ENCODE measurements at places on chromosomes 4 and X. TPM values are rescaled to one million over a fixed set of nuclear protein-coding genes. Genes with fewer than 3 reads are reported as not detected.

GRCh38 chrX:140050906-140051305 lies 85.6 kb upstream of the CXorf66 start:
- no peak for DNase-seq

DNA sequence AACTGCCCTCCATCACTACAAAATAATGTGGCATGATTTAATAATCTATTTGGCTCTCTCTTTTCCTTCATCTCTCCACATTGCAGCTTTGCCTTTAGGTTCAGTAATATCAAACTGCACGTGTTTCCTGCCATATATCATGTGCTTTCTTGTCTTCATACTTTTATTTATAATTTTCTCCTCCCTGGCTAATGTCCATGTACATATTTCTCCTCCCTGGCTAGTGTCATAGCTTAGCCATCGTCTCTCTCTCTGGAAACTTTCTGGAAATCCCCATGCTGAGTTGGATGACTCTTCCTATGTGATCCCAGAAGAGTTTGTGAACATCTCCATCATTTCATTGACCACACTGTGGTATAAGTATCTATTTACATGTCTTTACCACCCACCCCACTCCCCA lies 21.3 kb upstream of the PDGFC start:
- DNase-seq = no peak

DNA sequence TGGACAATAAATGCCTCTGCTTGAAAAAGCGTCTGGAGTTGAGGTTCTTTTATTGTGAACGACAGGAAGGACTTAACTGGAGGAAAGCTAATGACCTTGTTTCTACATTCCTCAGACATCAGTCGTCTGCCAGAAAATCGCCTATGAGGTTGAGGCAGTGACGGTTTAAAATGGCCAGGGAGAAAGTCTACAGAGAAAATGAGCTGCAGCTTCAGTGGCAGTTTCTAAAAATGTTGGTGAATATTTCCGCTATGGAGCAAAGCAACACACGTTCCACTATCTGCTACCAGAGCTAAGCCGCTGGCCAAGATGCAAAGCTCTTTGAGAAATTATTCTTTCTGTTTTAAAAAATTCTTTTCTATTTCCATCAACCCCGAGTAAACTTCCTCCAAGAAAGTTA lies 116.9 kb upstream of the GALNT7 start:
- no peak for DNase-seq

DNA sequence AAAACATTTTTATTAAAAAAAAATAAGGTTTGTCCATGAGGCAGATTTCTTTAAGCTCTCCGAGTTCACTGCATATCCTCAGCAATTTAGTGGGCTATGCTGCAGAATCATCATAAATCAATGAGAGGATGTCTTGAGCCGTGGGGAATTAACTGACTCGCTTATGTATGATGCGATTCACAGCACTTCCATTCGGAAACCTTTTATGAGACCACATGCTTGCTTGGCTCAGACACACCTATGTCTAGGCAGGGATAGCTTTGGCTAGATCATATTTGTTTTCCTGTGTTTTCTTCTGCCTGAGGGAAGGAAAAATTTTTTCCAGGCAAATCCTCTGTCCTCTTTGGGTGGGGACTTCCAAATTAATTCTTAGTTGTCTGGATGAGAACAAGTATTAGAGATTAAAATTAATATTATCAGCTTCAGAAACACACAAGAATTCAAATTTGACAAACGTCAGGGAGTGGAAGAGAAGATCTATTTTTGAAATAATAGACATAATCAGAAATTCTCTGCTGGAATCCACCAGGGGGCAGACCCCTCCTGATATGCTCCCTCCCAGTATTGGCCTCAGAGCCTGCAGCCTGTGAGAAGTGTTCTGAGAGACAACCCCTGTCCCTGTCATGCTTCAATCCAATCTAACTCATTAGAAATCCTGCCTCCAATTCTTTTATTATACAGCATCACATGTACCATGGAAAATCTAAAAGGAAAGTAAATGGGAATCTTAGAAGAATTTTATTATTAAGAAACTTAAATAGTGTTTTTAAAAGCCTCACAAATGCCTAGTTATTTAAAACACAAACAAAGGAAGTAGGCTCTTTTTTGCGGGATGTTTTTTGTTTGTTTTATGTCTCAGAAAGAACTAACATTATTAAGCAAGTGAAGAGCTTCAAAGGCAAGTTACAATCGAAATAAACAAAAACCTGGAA lies 345.1 kb upstream of the TACR3 start:
- DNase-seq = peak; percentile 34

DNA sequence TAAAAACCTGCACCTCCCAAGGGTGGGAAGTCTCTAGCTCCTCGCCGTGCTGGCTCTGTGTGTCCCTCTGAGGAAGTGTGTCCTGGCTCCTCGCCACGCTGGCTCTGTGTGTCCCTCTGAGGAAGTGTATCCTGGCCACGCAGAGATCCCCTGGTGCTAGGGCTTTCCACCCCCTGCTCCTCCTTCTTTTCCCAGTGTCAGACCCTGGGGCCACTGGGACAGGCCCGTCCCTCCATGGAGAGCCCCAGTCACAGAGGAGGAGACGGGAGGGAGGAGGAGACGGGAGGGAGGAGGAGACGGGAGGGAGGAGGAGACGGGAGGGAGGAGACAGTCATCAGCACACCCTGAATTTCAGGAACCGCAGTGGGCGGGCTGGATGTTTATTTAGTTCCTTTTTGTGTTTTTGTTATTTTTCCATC lies 53.8 kb upstream of the HGFAC start:
- DNase-seq = no peak

- no peak for DNase-seq
Measured at GRCh38 chr4:105490523-105490922, 16.7 kb upstream of the PPA2 start.

DNA sequence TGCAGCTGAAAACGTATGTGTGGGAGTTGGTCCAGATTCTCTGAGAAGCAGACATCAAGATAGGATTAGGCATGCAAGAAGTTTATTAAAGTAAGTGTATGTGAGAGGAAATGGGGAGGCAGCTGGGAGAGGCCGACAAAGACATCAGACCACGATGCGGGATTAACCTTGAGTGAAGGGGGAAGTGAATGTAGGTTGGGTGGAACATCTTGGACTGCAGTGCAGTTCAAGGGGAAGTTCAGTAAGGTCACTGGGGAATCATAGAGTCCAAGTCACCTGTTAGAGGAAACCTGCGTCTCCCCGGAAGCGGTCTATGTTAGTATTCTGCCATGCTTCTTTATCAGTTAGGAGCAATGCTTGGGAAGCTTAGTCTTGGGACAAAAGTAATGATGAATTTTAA lies 22.0 kb downstream of the CXCL8 start:
- DNase-seq = no peak

DNA sequence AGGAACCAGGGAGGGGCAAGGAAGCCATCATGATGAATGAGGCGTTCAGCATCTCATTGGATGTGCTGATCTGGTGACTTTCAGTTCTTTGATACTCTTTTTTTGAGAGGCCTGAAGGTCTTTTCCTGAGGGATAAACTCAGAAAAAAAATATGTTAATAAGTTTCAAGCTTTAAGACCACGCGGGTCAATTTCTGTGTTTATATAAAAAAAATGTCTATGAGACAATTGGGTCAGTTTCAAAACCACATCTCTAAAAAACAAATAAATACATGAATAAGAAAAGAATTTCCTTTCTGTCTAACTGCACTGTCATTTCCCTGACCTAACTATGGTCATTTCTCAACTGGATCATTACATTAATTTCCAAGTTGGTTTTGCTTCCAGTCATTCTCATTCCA lies 62.6 kb downstream of the TRIML1 start:
- DNase-seq = no peak

- no peak for DNase-seq
Measured at GRCh38 chr4:146407257-146407656, 114.5 kb downstream of the SLC10A7 start.

DNA sequence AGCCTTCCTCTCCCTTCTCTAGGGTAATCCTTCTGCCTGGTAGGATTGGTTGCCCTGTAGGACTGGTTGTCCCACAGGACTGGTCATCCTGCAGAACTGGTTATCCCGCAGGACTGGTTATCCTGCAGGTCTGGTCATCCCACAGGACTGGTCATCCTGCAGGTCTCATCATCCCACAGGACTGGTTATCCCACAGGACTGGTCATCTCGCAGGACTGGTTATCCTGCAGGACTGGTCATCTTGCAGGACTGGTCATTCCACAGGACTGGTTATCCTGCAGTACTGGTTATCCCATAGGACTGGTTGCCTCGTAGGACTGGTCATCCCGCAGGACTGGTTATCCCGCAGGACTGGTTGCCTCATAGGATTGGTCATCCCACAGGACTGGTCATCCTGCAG lies 48.1 kb upstream of the STOX2 start:
- no peak for DNase-seq

DNA sequence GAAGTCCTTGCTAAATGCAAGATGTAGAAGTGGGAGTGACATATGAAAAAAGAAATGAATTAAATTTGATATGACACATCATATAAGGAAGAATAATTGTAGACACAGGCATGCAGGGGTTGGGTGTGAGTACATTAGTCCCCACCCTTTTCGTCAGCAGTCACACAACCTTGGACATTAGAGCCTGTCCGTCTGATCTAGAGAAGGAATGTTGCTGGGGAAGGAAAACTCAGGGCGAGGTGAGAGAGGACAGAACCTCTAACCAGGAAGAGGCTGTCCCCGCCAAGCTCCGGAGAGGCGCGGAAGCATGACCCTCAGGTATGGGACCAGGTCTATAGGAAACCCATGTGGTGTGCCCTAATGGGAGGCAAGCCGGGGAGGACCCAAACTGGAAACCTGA lies 102.1 kb downstream of the RELL1 start:
- DNase-seq = no peak

GRCh38 chr4:175705407-175705806 lies 106.7 kb downstream of the GPM6A start:
- no peak for DNase-seq

GRCh38 chrX:106039920-106040319 lies 1.4 kb upstream of the SERPINA7 start:
- DNase-seq = peak; percentile 11

- DNase-seq = no peak
Measured at GRCh38 chr4:3393171-3393570, 48.6 kb upstream of the HGFAC start.

- DNase-seq = no peak
Measured at GRCh38 chr4:91525621-91526020, 778.1 kb upstream of the GRID2 start.

GRCh38 chrX:134670134-134670924 lies 12.1 kb upstream of the PLAC1 start:
- DNase-seq = no peak

DNA sequence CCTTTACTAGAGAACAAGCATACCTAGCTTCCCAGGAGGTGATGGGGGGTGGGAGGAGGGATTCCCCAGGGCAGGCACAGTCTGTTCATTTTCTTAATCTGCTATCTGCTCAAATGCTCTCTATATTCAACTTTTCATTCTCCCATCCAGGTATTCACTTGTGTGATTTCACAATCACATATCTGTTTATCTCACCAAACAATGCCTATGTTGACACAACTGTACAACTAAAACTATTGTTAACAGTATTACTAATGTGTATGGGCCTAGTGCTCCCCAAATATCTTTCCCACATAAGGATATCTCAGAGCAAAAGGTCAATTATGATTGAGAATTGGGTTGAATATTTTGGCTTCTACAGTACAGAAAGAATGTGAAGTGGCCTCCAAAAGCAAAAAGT lies 210.8 kb downstream of the IQCM start:
- no peak for DNase-seq

- no peak for DNase-seq
Measured at GRCh38 chr4:125780747-125781146, 466.0 kb downstream of the FAT4 start.

DNA sequence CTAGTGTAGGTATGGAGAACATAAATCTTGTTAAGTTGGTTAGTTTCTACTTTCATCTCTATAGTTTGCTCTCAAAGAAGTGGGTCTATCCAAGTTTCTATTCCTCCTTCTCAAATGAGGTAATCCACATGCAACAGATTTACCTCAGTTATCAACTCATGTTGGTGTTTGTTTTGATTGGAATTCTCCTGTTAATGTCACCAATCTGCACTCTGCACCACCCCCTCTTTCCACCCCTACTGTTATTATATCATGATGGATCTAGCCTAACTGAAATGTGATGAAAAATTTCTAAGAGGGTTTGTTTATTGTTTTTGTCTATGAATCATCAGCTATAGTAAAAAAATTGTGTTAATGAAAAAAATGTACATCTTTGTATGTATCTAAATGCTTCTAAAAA lies 66.1 kb downstream of the AGTR2 start:
- no peak for DNase-seq

DNA sequence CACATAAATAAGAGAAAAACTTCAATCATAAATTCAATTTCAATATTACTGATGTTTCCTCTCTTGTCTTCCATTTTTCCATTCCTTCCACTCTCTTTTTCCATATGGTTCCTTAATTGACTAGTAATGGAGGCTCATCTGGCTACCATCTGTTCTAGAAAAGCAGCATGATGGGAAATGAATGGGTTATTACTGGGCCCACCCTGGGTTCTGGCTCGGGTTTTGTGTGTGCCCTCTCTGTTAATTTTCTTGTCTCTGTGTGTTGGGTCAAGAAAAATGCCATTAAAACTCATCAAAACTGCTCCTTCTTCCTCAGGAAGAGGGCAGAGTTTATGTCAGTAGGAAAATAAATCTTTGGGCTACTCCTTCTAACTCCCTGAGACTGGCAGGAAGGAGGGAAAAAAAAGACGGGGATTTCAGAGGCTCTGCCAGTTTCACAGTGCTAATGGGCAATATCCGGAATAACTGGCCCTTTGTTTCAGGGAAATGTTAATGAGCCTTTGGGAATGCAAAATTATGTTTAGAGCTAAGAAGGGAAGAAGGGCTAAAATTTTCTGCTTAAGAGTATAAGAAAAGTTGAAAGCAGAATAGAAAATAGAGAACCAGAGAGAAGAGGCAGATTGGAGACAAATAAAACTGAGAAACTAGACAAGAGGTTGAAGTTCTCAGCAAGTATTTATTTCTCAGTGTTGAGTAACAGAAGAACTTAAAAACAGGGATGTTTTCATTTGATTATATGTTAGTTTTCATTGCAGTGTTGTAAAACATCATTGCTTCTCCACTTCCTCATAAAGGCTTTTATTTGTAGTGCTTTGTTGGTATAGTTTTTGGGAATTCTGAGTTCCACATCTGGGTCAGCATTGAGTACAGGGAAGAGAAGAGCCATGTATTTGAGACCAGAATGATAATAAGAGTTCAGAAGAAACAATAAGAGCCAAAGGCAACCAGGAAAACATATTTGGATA lies 19.7 kb downstream of the GABRB1 start:
- peak; percentile 18 for DNase-seq

- DNase-seq = no peak
Measured at GRCh38 chr4:25856756-25857155, 6.0 kb downstream of the SEL1L3 start.

ZNF275 gene
- polyA plus RNA-seq = 22.0 TPM

CENPVL3 gene
- polyA plus RNA-seq = 1.0 TPM

SUPT20HL1 gene
- polyA plus RNA-seq = not detected

ZNF827 gene
- 47.5 TPM for polyA plus RNA-seq

PCDH7 gene
- polyA plus RNA-seq = 18.9 TPM

XAGE1B gene
- not detected for polyA plus RNA-seq

FAM236D gene
- polyA plus RNA-seq = not detected

MAEA gene
- polyA plus RNA-seq = 62.7 TPM

All from left kidney (tissue), 8 donors.